ENCODE measurements at places on chromosomes 12 and 14. TPM values are rescaled to one million over a fixed set of nuclear protein-coding genes. Genes with fewer than 3 reads are reported as not detected.

- no peak overlapping the region for H3K4me3 ChIP-seq
- no peaks in the 10 kb centered on the region for H3K36me3 ChIP-seq
- peaks cover 13% of the 10 kb centered on the region for H3K4me1 ChIP-seq
- no peaks in the 10 kb centered on the region for H3K27me3 ChIP-seq
- H3K27ac ChIP-seq, result peak overlapping the region; percentile 64
These were observed 17.8 kb upstream of the CD9 start for GRCh38 chr12:6182279-6182898.

GRCh38 chr14:23640524-23641141 is 4.5 kb downstream of the DHRS2 start:
- no peaks in the 10 kb centered on the region for H3K4me1 ChIP-seq
- peak; percentile 42 for DNase-seq
- H3K27ac ChIP-seq, result peak overlapping the region; percentile 12
- no peaks in the 10 kb centered on the region for H3K27me3 ChIP-seq
- H3K36me3 ChIP-seq, result no peaks in the 10 kb centered on the region
- H3K4me3 ChIP-seq, result no peak overlapping the region

The USP44 gene
- total RNA-seq, result 2.8 TPM

DNA sequence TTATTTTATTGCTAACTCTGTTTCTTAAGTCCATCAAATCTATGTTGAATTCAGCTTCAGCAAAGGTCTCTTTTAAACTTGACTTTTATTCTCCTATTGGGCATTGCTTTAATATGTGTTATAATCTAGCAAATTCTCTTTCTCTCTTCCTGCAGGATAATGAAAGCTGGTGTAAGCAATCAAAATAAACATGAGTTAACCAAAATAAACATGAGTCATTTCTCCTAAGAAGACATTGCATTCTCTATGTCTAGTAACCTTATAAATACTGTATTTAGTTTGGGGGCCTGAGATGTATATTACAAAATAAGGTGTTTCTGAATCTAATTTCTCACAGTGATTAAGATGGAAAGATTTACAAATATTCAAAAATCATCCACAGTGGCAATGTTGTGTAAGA is 739.1 kb upstream of the ATXN7L3B start:
- H3K4me3 ChIP-seq, result no peak overlapping the region
- no peak for DNase-seq
- H3K27ac ChIP-seq, result no peak overlapping the region
- no peaks in the 10 kb centered on the region for H3K27me3 ChIP-seq
- H3K4me1 ChIP-seq, result no peaks in the 10 kb centered on the region

- H3K4me3 ChIP-seq, result no peak overlapping the region
- no peaks in the 10 kb centered on the region for H3K4me1 ChIP-seq
- H3K36me3 ChIP-seq, result no peaks in the 10 kb centered on the region
- no peak overlapping the region for H3K27ac ChIP-seq
These were observed 106.5 kb downstream of the ADGRD1 start for GRCh38 chr12:131060011-131060703.

DNA sequence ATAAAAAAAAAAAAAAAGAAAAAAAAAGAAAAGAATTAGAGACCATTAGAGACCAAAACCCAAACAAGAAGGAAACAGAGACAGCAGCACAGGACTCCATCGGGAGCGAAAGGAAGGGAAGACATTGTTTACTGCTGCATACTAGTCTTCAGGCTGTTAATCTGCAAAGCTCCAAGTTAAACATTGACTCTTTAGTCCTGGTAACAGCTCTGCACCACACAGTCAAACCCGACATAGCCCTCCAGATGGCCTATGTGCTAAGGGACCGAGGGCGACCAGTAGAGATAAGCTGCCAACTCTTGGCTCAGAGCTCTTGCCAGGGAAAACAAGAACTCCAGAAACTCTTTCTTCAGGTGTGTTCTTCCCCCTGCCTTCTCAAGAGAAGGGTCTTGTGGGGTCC is 7.8 kb downstream of the P2RX4 start:
- DNase-seq, result no peak
- H3K27ac ChIP-seq, result no peak overlapping the region
- H3K27me3 ChIP-seq, result no peaks in the 10 kb centered on the region
- no peaks in the 10 kb centered on the region for H3K4me1 ChIP-seq

- H3K27me3 ChIP-seq, result no peaks in the 10 kb centered on the region
- H3K27ac ChIP-seq, result no peak overlapping the region
- no peaks in the 10 kb centered on the region for H3K4me1 ChIP-seq
- no peak for DNase-seq
- H3K36me3 ChIP-seq, result no peaks in the 10 kb centered on the region
These were observed 33.9 kb upstream of the VASH1 start for GRCh38 chr14:76727384-76727783.
